ENCODE measurements at places on chromosomes 1 and 21. TPM values are rescaled to one million over a fixed set of nuclear protein-coding genes. Genes with fewer than 3 reads are reported as not detected.

NME7 gene
- 18.8 TPM for total RNA-seq

ANKRD45 gene
- 2.2 TPM for total RNA-seq

MAP3K21 gene
- 24.0 TPM for total RNA-seq

PTPRU gene
- 75.4 TPM for total RNA-seq

CFAP57 gene
- 0.42 TPM for total RNA-seq

PRUNE1 gene
- total RNA-seq, result 28.5 TPM

NUP210L gene
- not detected for total RNA-seq

CLIC6 gene
- 3.8 TPM for total RNA-seq

SYTL1 gene
- 19.7 TPM for total RNA-seq

GABRD gene
- total RNA-seq, result 1.8 TPM

DNASE2B gene
- total RNA-seq, result 0.15 TPM

ZBTB8A gene
- 7.1 TPM for total RNA-seq

SELE gene
- not detected for total RNA-seq

INPP5B gene
- 29.4 TPM for total RNA-seq

KPNA6 gene
- 91.2 TPM for total RNA-seq

TRABD2B gene
- 10.8 TPM for total RNA-seq

SPATA1 gene
- total RNA-seq, result not detected

PLD5 gene
- 3.4 TPM for total RNA-seq

SVBP gene
- 28.7 TPM for total RNA-seq

DTL gene
- total RNA-seq, result 52.3 TPM

AMY1A gene
- not detected for total RNA-seq

CD84 gene
- 0.17 TPM for total RNA-seq

RAB7B gene
- total RNA-seq, result not detected

MAB21L3 gene
- not detected for total RNA-seq

DR1 gene
- 57.1 TPM for total RNA-seq

KRTAP11-1 gene
- total RNA-seq, result not detected

IQCC gene
- total RNA-seq, result 4.6 TPM

JAM2 gene
- total RNA-seq, result 6.4 TPM

CHIT1 gene
- 0.15 TPM for total RNA-seq

ADAMTS5 gene
- total RNA-seq, result 0.64 TPM

CASQ2 gene
- 0.09 TPM for total RNA-seq

MAGOH gene
- 58.4 TPM for total RNA-seq

CFAP298 gene
- total RNA-seq, result 80.3 TPM

PLPPR4 gene
- total RNA-seq, result 1.1 TPM

CD101 gene
- total RNA-seq, result 1.3 TPM

NLRP3 gene
- 0.11 TPM for total RNA-seq

CDC20 gene
- total RNA-seq, result 280 TPM

DEGS1 gene
- total RNA-seq, result 30.2 TPM

KCNJ10 gene
- 1.6 TPM for total RNA-seq

LMOD1 gene
- total RNA-seq, result 1.5 TPM

NUAK2 gene
- total RNA-seq, result 8.7 TPM

PRKAA2 gene
- total RNA-seq, result 8.1 TPM

DNALI1 gene
- 10.5 TPM for total RNA-seq
